Progenitor cell of endocrine pancreas (in vitro differentiated cells): ENCODE measurements at places on chromosomes 2 and 18.

DNA sequence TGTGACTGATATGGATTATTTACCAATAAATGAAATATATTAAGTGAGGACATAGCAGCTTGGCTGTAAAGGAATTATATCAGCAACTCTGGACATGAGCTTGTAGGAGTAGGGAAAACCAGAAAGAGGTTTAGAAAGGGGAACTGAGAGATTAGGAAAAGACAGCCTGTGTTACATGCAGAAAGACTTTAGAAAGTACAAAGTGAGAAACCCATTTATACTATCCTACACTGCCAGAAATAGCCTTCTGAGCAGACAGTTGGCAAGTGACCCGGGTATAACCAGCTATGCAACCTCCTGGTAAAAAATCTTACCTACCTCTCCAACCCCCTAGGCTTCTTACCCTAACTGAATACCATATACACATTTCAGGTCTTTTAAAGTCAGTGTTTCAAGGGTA lies 134.1 kb downstream of the ANKRD44 start:
- DNase-seq = no peak

GRCh38 chr2:239093952-239094351 lies 246.1 kb downstream of the TWIST2 start:
- DNase-seq = no peak

- DNase-seq = no peak
Observed at GRCh38 chr2:108270346-108270745, 18.3 kb upstream of the SULT1C2 start.

DNA sequence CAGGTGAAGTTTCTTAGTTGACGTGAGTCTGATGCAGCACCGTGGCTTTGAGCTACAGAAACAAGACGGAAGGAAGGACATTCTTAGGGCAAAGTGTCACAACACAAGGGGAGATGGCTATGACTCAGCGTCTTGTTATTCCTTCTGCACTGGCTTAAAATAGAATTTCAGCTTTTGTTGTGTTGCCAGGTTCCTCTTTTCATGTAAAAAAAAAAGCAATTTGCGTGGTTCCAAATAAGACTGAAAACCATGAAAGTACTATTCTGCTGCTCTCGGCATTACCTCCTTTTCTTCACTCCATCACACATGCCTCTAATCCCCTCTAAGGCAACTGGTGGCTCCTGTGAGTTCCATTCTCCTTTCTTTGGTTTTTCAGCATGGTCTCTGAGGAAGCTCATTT lies 150.1 kb downstream of the ANTXR1 start:
- DNase-seq = no peak

GRCh38 chr2:215027779-215028178 lies 110.6 kb downstream of the ABCA12 start:
- no peak for DNase-seq

DNA sequence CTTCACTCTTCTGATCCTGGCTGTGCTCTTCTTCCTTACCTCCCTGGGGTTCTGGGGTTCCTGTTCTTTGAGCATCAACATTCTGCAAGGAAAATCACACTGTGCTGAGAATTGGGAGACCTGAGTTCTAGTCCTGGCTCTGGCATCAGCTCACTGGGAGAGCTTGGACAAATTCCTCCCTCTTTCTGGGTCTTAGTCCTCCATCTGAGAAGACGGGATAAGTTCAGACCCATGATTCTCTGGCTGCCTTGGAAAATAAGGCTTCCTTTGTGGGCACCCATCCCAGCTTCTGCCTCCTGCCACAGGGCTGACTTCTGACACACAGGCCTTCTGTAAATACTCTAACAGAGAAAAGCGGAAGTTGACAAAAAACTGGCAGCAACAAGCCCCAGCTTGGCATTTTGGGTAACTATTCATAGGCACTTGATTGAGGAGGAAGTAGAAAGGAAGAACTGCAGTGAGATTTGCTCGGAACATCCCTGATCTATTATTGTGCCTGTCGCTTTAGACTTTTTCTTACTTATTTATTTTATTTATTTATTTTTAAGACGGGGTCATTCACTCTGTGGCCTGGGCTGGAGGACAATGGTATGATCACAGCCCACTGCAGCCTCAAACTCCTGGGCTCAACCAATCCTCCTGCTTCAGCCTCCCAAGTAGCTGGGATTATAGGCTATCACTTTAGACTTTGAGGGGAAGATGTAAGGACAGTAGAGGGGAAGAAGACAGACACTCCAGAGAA lies 7.9 kb downstream of the PCBP1 start:
- DNase-seq = no peak

GRCh38 chr18:25223211-25223610 lies 128.8 kb downstream of the ZNF521 start:
- DNase-seq = no peak

DNA sequence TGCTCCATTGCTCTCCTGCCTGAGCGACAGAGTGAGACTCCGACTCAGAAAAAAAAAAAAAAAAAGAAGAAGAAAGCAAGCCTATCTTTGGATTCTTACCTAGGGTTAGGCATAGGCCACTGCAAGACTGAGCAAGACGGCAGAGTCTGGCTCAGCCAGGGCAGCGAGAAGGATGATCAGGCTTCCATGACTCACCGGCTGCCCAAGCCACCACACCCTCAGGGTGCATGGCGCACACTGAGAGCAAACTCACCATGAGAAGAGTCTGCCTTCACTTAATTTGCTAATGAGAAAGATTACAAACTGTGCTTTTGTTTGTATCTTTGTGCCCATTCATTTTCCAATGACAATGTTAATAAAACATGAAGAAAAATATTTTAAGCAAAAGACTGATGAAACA lies 8.2 kb downstream of the FAM110C start:
- DNase-seq = no peak

- DNase-seq = no peak
Observed at GRCh38 chr2:239374896-239375277, 25.9 kb downstream of the HDAC4 start.

DNA sequence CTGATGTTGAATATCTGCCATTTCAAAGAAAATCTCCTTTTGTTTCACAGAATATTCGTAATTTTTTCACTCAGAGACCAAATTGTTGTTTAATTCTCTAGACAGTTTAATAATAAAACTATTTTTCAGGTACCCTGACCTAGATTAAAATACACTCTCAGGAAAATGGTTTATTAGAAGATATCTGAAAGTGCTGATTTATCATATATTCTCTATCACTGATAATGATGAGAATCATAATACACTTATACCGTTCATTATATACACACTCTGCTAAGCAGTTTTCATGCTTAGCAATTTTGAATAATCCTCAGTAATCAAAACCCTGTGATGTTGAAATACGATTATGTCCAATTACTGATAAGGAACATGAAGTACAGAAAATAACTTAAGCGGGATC lies 772.9 kb upstream of the CRIM1 start:
- DNase-seq = no peak

DNA sequence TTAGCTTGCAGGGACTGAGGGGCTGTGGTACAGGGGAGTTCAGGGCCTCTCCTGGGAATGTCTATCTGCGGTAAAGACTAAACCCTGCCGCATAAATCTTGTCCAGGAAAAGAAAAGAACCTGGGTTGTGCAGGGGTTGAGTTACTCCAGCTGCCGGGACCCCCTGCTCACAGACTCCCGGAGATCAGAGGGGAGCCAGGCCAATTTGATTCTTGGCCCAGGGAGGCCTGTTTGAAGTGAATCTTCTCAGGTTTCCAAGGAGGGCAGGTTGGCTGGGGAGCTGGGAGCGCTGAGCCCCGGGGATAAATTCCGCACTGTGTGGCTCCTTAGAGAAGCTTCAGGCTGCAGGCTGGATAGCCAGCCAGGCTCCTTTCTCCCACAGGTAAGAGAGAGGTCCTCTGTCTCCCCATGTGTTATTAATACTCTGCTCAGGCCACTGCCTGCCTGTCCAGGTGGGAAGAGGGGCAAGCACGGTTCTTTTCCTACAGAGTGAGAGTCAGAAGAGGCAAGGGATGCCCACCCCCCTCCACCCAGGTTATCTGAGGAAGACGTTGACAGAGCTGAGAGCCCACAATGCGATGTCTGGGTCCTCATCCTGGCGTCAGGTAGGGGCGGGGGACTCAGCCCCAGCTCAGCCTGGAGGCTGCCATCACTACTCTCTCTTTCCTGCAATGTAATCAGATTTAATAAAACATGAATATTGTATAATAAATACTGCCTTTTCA lies 82.7 kb downstream of the LONRF2 start:
- no peak for DNase-seq

- DNase-seq = no peak
Observed at GRCh38 chr2:66364495-66365333, 70.2 kb upstream of the MEIS1 start.

DNA sequence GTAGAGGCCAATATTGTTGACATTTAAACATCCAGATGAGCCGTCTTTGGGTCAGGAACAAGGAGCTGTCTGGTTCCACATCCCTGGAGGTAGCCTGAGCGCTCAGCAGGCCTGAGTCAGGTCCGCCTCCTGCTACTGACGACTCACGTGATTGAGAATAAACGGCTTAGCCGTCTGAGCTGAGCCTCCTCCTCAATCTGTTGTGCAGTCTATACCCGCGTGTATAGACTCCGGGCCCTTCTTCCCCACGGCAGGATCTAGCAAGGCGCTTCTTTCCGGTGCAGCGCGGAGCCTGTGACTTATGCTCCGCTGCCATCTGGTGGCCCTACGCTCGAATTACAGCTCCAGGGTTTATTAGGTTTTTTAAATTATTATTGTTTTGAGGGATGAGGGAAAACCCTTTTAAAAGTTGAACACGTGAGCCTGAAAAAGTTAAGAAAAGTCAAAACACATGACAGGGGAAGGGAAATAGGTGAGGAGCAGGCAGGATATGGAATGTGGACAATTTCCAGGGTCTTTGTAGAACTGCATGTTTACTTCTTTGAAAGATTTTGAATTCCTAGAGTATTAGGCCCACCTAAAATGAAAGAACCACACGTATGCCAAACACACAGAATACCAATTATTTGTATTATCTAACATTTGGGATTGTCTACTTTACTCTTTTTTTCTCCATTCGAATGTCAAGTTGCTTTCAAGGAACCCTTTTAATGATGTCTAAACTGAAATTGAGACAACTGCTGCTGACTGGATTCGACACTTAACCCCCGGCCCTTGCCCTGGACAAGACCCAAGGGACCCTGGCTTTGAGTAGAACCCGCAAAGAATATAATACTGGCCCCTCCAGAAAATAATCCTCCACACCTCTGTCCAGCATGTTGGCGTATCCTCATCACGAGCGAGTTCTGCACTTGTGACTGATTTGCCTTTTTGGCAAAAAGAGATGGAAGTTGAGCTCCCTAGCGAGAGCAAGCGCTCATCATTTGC lies 112.4 kb upstream of the ZNF236 start:
- DNase-seq = peak; percentile 43

- DNase-seq = no peak
Observed at GRCh38 chr2:85475799-85476490, 57.4 kb downstream of the SH2D6 start.

DNA sequence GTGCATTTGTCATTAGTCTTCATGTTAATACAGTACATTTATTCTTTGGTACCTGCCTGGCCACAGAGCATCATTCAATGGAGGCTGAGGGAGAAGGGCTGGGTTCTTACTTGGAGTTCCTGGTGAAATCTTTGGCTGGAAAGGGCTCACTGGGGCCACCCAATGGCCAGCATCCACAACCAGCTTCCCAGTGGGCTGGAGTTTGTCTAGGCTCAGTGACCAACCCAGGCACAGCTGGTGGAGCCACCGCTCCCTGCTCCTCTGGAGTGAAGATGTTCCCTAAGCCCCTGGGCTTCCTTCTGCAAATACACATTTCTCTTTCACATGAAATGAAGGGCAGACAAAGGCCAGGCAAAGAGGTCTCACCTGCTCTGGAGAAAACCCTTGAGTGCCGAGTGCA lies 34.4 kb downstream of the EHD3 start:
- no peak for DNase-seq

- no peak for DNase-seq
Observed at GRCh38 chr2:196104066-196104465, 35.4 kb upstream of the DNAH7 start.

DNA sequence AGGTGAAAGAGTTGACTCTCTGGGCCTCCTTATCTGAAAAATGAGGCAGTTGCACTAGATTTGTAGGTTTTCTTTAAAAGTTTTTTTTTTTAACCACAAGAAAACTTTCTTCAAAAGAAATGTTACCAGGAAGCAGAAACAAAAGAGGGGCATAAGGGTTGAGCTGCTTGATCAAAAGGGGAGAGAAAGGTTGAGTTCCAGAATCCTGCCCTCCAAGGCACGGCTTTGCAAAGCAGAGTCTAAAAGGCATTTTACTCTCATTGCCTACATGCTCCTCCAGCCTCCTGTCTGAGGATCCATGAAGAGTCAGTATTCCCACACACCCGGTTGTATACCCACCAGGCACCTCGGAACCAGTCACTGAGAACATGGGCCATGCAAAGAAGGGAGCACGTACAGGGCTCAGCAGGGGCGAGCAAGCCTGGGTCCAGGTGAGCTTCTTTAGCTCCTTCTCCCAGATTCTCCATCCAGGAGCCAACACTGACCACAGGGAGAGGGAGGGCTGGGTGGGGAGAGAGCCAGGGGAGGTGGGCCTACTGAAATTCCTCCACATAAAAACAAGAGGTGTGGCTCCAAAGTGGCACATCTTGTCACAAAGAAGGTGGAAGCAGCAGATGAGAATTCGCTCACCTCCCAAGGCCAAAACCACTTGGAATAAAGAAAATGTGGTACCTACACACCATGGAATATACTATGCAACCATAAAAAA lies 116.0 kb upstream of the EPC2 start:
- no peak for DNase-seq

DNA sequence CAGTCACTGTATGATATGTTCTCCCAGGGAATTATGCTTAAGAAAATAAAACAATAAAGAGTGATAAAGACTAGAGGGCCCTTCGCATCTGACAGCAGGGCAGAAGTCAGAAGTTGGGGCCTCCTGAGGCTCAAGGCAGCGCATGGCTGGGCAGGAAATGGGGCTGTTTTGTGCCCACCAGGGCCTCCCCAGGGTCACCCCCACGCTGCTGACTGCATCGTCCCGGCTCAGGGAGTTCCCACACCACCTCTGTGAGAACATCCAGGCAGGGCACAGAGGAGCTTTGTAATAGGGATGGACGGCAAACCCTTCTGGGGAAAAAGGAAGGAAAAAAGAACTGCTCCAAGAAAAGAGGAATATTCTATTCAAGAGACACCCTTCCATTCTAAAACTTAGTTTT lies 41.2 kb downstream of the PAX3 start:
- no peak for DNase-seq

- DNase-seq = no peak
Observed at GRCh38 chr2:123578016-123578415, 447.1 kb upstream of the CNTNAP5 start.

GRCh38 chr2:175688243-175688642 lies 313.8 kb downstream of the LNPK start:
- DNase-seq = no peak

DNA sequence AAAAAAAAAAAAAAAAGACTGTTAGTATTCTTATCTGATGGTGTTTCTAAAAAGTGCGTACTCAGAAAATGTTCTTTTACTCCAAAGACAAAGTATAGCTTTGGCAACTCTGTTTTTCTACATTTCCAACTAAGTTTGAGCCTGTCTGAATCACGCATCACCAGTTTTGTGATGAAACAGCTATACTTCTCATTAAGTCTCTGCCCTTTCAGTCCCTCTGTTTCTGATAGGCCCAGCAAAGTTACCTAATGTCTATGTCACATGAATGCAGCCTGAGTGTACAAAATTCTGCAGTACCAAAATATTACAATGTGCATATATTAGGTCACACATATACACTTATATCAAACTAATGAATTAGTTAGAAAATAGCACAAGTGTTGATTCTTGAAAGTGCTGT lies 22.4 kb downstream of the TWSG1 start:
- no peak for DNase-seq

- DNase-seq = no peak
Observed at GRCh38 chr2:6818012-6818411, 47.7 kb downstream of the CMPK2 start.

GRCh38 chr2:172105471-172106107 lies 2.9 kb upstream of the DLX2 start:
- DNase-seq = no peak

- no peak for DNase-seq
Observed at GRCh38 chr18:58453913-58454317, 175.0 kb downstream of the ALPK2 start.
